ENCODE measurements at places on chromosomes 2 and 18. TPM values are rescaled to one million over a fixed set of nuclear protein-coding genes. Genes with fewer than 3 reads are reported as not detected.

The RGPD4 gene
- total RNA-seq = 0.05 TPM

The PCARE gene
- total RNA-seq = not detected

The MSTN gene
- total RNA-seq = 0.36 TPM

The DNAJC5G gene
- not detected for total RNA-seq

The GPR35 gene
- 1.7 TPM for total RNA-seq

The TMEFF2 gene
- total RNA-seq = 1.8 TPM

The RAB6C gene
- not detected for total RNA-seq

The ACMSD gene
- total RNA-seq = not detected

The ADAM23 gene
- 34.0 TPM for total RNA-seq

- no peaks in the 10 kb centered on the region for H3K27me3 ChIP-seq
- H3K4me3 ChIP-seq = no peak overlapping the region
- peaks cover 10% of the 10 kb centered on the region for H3K4me1 ChIP-seq
- H3K36me3 ChIP-seq = no peaks in the 10 kb centered on the region
Observed at GRCh38 chr2:109481196-109481555, 132.6 kb downstream of the SEPTIN10 start.

GRCh38 chr2:157540102-157540501 is 88.6 kb downstream of the ACVR1C start:
- no peaks in the 10 kb centered on the region for H3K4me1 ChIP-seq
- H3K27me3 ChIP-seq = no peaks in the 10 kb centered on the region
- DNase-seq = no peak
- no peaks in the 10 kb centered on the region for H3K36me3 ChIP-seq
- no peak overlapping the region for H3K4me3 ChIP-seq
- no peak overlapping the region for H3K27ac ChIP-seq

DNA sequence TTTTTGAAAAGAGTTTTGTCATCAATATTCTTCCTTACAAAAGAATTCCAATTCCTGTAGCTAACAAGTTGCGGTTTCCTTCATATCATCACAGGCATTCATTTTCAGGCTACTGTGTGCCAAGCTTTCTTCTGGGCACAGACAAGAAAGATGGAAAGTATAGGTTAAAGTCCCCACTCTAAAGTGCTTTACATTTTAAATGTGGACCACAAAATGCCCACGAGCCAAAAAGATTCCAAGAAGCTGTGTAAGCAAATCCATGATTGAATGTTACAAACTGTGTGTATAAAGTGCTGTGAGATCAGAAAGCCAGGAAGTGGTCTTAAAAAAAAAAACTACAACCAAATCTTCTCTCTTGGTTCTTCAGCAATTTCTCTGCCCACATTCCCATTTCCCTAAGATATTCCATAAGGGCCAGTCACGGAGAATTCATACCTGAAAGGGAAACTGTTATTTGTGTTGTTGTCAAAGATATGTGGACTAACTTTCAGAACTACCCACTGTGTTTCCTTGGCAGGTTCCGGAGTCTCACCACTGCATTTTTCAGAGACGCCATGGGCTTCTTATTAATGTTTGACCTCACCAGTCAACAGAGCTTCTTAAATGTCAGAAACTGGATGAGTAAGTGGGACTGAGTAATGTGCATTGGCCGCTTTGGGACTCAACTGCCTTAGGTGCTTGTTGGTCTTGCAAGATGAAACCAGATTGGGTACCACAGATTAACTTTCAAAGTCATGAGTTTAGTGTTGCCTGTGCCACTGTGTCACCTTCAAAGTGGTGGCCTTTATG is 55.7 kb downstream of the RAB27B start:
- H3K27me3 ChIP-seq = no peaks in the 10 kb centered on the region
- peaks cover 19% of the 10 kb centered on the region for H3K4me1 ChIP-seq
- DNase-seq = no peak

GRCh38 chr2:173359231-173359630 is 4.6 kb downstream of the CDCA7 start:
- no peaks in the 10 kb centered on the region for H3K27me3 ChIP-seq
- DNase-seq = no peak
- peaks cover 17% of the 10 kb centered on the region for H3K36me3 ChIP-seq
- no peak overlapping the region for H3K27ac ChIP-seq
- no peak overlapping the region for H3K4me3 ChIP-seq
- H3K4me1 ChIP-seq = peaks cover 43% of the 10 kb centered on the region

- no peak for DNase-seq
- no peak overlapping the region for H3K27ac ChIP-seq
- no peaks in the 10 kb centered on the region for H3K27me3 ChIP-seq
- no peaks in the 10 kb centered on the region for H3K36me3 ChIP-seq
- peaks cover 15% of the 10 kb centered on the region for H3K4me1 ChIP-seq
Observed at GRCh38 chr2:12091201-12091806, 344.9 kb downstream of the LPIN1 start.

DNA sequence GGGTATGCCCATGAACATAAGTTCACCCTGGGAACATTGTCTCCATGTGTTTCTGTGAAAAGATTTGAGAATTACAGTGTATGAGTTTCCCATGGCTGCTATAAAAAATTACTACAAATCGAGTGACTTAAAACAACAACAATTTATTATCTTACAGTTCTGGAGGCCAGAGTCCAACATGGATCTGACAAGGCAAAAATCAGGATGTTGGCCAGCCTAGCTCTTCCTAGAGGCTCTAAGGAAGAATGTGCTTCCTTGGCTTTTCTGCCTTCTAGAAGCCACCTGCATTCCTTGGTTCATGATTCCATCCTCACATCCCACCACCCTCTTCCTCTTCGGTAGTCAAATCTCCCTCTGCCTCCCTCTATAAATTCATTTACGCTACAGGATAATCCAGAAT is 38.6 kb downstream of the FAM124B start:
- no peak for DNase-seq
- no peaks in the 10 kb centered on the region for H3K27me3 ChIP-seq
- H3K4me3 ChIP-seq = no peak overlapping the region
- no peak overlapping the region for H3K27ac ChIP-seq
- H3K36me3 ChIP-seq = no peaks in the 10 kb centered on the region
